ENCODE measurements at places on chromosomes 16 and 17.

GRCh38 chr16:68281368-68282063 is 17.2 kb downstream of the SLC7A6 start:
- no peak for DNase-seq

- DNase-seq = no peak
Observed at GRCh38 chr16:19601083-19601976, 45.8 kb downstream of the VPS35L start.

GRCh38 chr17:46979147-46979863 is at the start of gene RPRML:
TSS of gene RPRML (minus strand) at chr17:46979253. CDS start at chr17:46979007, 246 bp downstream.
- no peak for DNase-seq

GRCh38 chr16:30740364-30741251 is 7.6 kb upstream of the PHKG2 start:
- DNase-seq = no peak

- DNase-seq = no peak
Observed at GRCh38 chr16:5175266-5175665, 77.7 kb upstream of the EEF2KMT start.

DNA sequence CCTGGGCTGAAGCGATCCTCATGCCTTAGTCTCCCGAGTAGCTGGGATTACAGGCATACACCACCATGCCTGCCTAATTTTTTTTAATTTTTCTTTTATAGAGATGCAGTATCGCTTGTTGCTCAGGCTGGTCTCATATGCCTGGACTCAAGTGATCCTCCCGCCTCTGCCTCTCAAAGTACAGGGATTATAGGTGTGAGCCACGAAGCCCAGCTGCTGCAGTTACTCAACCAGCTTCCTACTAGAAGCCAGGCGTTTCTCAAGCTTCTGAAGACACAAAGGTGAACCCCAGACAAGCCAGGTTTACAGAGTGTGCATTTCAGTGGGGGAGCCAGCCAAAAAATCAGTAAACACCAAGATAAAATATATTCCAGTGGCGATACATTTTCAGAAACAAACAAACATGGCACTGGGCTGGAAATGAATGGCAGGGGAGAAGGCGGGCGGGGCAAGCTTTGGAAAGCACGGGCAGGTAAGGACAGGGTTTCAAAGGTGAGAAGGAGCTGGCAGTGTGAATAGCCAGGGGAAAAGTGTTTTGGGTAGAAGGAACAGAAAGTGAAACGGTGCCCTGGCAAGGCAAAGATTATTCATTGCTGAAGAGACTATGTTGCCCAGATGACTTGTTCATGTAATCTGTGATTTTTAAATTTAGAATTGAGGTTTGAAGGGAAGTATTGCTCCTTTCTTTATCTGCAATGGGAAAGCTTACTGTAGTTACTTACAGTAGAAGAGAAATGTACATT is 471.1 kb downstream of the WWOX start:
- DNase-seq = no peak

- no peak for DNase-seq
Observed at GRCh38 chr17:70938336-70938735, 769.0 kb downstream of the KCNJ2 start.
